Right atrium auricular region (tissue), 2 donors: ENCODE measurements at places on chromosomes 7 and 10.

- no peak for DNase-seq
Measured at GRCh38 chr10:89845541-89846280, 144.3 kb downstream of the KIF20B start.

- no peak for DNase-seq
Measured at GRCh38 chr10:89440226-89441009, 26.1 kb downstream of the IFIT5 start.

GRCh38 chr7:51180092-51180491 lies 136.5 kb downstream of the COBL start:
- no peak for DNase-seq

- DNase-seq = no peak
Measured at GRCh38 chr7:114048386-114049235, 129.8 kb upstream of the PPP1R3A start.

DNA sequence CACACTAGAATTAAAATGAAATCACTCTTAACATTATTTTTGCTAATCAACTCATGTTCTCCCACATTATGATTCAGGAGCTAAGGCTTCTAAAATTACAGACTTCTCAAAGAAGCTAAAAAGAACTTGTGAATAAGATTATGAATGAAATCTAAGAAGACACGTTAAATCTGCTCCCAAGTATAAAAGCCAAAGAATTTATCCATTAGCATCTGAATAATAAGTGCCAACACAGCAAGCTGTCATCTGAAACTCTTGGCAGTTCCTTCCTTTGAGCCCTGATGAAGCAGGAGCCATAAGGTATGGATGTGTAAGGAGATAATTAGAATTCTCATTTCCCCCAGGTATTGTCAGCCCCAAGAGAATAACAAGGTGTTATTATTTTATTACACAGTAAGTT lies 50.3 kb downstream of the TPK1 start:
- DNase-seq = no peak

- DNase-seq = peak; percentile 68
Measured at GRCh38 chr7:6015917-6016652, 7.0 kb downstream of the AIMP2 start.

DNA sequence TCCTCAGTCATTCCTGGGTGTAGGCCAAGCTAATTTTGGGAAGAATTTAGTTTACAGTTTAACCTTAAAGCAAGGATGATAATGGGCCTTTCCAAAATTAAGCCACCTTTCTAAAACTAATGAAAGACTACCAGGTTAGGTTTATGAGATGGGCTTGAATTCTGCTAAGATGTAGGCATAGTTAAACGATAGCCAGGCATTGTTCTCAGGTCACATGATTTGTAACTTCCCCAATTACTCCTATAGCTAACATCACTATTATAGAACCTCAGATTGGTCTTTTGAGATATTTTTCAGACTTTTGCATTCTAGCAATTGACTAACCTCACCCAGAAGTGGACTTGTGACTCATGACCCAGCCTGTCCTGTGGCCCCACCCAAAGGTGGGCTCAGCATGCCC lies 7.0 kb upstream of the NUB1 start:
- no peak for DNase-seq

DNA sequence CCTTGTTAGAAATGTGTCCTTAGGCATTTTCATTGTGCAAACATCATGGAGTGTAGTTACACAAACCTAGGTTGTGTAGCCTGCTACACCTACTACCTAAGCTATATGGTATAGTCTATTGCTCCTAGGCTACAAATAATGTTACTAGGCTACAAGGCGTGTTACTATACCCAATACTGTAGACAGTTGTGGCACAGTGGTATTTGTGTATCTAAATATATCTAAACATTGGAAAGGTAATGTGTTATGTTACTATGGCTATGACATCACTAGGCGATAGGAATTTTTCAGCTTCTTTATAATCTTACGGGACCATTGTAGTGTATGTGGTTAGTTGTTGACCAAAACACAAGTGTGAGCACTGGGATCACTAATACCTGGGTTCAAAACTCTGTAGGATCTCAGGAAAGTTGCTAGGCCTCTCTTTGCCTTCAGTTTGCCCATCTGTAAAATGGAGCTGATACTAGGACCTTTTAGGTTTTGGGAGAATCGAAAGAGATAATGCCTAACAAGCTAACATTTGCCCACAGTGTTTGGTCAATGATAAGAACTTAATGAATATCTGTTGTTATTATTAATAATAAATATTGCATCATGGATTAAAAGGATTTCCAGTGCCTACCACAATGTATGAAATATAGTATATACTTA lies 2.7 kb downstream of the BICC1 start:
- DNase-seq = no peak

DNA sequence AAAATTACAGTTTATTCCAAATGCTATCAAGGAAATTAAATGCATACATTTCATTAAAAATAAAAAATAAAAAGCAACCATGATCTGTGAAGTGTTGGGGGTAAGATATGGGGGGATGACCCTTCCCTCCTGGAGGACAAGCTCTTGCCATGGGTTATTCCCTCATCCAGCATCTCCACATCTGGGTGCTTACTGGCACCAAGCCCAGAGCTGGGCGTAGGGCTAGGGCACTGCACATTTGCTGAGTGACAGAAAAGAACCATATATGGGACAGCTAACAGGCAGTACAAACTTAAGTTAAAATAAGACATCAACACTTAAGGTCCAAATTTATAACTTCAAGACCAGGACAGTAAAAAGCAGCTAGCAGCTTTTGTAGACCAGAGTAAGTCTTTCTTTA lies 10.2 kb downstream of the CCDC6 start:
- DNase-seq = no peak

- no peak for DNase-seq
Measured at GRCh38 chr10:59287587-59288255, 74.6 kb downstream of the FAM13C start.

DNA sequence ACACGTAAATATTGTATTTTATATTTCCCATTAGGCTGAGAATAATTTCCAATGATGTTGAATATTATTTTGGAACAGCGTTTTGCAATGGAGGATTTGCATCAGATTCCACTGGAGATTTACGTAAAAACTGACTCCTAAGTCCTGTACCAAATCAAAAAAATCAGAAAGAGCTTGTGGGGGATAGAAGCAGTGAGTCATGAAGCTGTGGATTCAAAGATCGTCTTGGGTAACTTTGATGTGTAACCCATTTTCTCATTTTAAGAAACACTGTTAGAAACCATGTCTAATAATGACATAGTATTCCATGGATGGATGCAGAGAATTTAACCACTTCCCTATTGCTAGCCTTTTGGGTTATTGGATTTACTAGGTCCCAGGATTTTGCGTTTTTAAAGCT lies 158.6 kb downstream of the INHBA start:
- DNase-seq = no peak

GRCh38 chr7:106313966-106314365 lies 29.2 kb upstream of the NAMPT start:
- DNase-seq = no peak

GRCh38 chr7:127792528-127793342 lies 140.7 kb downstream of the SND1 start:
- no peak for DNase-seq

DNA sequence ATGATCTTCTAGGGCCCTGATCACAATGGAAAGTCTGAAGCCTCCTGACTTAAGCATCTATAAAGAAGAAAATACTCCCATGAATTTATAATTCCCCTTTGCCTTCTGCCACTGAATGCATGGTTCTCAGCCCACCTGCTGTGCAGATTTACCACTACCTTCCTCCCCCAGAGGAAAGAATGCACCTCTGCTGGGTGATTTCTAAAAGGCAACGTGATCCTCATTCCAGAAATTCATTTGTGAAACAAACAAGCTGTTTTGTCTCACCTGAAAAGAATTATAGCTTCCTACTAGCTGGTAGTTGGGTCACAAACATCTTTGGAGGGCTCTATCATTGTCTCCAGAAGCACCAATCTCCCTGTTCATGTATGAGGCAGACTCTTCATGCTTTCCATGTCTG lies 320.2 kb downstream of the CDC14C start:
- no peak for DNase-seq

DNA sequence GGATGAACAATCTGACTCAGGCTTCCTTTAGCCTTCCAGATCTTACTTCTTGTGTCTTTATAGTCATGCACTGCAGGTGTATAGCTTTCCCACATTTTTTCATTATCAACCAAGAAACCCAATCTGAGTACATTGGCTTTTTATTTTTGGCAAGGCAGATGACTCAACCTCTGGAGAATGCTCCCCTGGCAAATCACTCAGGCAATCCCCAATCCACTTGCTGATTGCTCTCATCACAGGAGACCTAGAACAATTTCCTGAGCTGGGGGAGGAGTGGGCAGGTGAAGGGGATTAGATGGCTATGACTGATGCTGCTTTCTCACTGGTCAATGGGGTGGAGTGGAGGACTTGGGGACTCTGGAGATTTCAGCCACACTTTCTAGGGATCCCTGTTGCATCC lies 134.4 kb downstream of the SLC16A9 start:
- no peak for DNase-seq

GRCh38 chr7:32152576-32152975 lies 82.4 kb upstream of the PDE1C start:
- no peak for DNase-seq

GRCh38 chr7:22109761-22110160 lies 164.1 kb upstream of the CDCA7L start:
- no peak for DNase-seq

DNA sequence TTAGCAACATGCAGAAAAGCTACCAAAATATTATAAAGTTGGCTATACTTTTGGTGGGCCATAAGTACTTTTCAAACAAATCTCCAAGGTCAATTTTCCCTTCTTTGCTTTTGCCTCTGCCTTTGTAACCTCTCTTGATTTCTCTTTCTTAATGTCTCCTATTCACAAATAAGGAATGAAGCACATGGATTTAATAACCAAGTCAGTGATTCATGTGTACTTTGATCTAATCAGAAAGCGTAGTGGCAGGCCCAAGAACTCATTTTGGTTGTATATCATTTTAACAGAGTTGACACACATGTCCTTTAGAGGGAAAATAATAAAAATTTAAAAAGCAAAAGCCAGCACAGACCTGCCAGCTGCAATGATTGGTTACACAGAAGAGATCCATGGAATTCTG lies 93.7 kb downstream of the FZD1 start:
- no peak for DNase-seq

- DNase-seq = no peak
Measured at GRCh38 chr7:14851610-14852009, 50.9 kb downstream of the DGKB start.

GRCh38 chr7:75772081-75773077 lies at the start of gene CCL26:
Gene CCL26, minus strand, starts transcription at chr7:75772211. Its CDS starts 35 bp downstream, at chr7:75772176.
- peak; percentile 83 for DNase-seq

DNA sequence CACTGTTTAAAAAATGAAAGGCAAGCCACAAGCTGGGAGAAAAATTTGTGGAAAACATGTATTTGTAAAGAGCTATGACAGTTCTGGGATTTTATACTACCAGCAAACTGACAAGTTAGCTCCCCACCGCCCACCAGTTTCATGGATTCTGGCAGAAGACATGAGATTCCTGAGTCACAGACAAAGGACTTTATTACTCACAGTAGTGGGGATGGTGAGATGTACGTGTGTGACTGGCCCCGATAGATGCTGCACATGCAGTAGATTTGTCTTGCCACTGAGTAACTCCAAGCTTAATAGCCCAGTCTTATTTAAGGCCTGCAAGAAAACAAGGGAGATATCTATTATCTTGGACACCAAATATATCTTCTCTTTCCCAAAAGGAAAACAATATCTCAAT lies 281.7 kb downstream of the AHR start:
- no peak for DNase-seq
